ENCODE measurements at places on chromosomes 6 and 20.
A peak's percentile ranks its signal among the peaks of the same experiment; 100 is the strongest.

DNA sequence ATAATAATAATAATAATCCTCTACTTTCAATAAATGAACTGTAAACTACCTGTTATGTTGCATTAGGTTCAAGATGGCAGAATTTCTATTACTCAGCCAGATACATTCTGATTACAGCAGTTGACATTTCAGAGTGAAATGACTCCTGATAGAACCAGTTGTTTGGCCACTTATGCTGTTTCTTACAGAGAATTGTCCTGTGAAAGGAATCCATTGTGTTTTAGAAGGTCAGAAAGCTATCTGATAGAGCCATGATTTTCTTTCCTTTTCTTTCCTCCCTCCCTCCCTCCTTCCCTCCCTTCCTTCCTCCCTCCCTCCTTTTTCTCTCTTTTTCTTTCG is 16.6 kb downstream of the GJA10 start:
- no peak for DNase-seq

DNA sequence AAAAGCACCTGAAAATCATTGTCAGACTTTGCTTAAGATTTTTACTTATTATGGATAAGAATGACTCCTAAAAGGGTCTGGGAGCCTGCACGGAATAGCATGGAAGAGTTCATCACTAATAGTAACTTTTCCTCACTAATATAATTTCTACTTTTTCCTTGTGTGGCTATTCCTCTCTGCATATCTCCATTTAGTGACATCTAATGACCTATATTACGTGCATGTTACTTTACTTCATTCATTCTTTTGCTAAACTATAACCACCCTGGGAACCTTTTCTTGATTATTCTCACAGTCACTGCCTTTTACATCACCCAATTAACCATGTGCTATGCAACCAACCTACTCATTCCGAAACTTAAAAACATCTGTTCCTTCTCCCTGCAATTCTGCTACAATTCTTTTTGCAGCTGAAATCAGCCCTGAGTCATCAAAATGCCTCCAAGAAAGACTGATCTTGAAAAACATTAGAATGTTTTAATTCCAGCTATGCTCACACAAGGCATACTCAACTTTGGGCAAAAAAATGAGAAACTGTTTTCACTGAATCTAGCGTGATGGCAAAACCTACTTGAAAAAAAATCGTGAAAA is 313.3 kb downstream of the RNGTT start:
- no peak for DNase-seq

- no peak for DNase-seq
Observed at GRCh38 chr20:57480444-57481160, 44.3 kb downstream of the CTCFL start.

GRCh38 chr6:39243809-39244208 is 14.5 kb upstream of the KCNK5 start:
- no peak for DNase-seq

- DNase-seq, result no peak
Observed at GRCh38 chr6:5054245-5054873, 30.8 kb upstream of the PPP1R3G start.

GRCh38 chr6:132512342-132512637 is 626 bp downstream of the STX7 start:
- DNase-seq, result no peak

DNA sequence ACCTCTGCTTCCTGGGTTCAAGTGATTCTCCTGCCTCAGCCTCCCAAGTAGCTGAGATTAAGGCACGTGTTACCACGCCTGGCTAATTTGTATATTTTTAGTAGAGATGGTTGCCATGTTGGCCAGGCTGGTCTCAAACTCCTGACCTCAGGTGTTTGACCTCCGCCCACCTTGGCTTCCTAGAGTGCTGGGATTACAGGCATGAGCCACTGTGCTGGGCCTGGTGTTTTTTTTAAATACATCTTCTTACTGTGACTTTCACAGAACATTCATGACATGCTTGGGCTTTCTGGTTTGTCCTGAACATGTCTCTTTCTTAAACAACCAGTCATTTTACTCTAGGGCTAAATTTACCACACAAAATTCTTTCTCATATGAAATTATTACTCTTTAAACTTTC is 34.7 kb upstream of the FAM8A1 start:
- no peak for DNase-seq

- no peak for DNase-seq
Observed at GRCh38 chr6:124446961-124447360, 515.3 kb upstream of the RNF217 start.

- DNase-seq, result no peak
Observed at GRCh38 chr20:31602779-31603441, 2.2 kb upstream of the ID1 start.

DNA sequence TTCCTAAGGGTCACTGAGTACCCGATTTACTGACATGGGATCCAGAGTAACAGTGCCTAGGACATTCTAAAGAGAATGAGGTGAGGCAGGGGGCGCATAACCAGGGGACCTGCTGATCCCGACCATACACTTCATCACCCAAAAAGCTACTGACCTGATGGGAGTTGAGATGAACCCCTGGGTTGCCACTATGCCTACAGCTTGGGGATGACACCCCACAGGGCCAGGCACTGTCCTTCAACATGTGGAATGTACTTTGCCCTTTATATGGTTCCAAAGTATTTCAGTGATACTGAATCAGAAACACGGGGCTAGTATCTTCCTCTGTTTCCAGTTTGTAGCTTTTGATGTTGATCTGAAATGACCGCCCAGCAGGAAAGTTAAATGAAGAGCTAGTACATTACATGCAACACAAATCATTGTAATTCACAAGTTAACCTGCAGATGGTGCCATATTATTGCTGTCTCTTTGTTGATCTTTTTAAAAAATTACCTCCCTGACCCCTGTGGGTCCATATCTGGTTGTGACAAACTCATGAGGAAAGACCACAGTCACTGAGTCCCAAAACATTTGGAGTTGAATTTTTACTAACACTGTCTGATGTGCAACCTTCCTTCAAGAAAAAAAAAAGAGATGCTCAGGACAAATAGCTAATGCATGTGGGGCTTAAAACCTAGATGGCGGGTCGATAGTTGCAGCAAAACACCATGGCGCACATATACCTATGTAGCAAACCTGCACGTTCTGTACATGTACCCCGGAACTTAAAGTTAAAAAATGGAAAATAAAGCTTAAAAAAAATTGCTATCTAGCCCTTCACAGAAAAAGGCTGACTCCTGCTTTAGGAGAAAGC is 42.7 kb upstream of the GCNT2 start:
- DNase-seq, result no peak

DNA sequence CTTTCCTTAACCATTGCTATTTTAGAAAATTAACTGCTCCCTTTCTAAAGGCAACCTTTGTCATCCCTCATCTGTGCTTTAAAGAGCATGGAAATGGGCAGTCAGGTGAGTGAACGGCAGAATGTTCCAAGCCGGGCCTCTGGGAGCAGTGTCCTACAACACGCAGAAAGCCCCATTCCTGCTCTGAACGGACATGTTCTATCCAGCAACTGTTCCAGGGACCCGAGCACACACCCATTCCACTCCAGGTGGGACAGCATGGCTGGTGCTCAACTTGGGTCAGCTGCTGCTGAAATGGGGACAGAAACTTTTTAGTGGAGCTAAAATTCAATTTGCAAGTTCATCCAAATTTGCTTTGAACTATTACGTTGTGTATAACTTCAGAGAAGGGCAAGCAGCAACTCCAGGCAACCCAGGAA is 26.7 kb downstream of the DIDO1 start:
- DNase-seq, result peak; percentile 42

- no peak for DNase-seq
Observed at GRCh38 chr20:58551631-58552030, 36.4 kb upstream of the APCDD1L start.

DNA sequence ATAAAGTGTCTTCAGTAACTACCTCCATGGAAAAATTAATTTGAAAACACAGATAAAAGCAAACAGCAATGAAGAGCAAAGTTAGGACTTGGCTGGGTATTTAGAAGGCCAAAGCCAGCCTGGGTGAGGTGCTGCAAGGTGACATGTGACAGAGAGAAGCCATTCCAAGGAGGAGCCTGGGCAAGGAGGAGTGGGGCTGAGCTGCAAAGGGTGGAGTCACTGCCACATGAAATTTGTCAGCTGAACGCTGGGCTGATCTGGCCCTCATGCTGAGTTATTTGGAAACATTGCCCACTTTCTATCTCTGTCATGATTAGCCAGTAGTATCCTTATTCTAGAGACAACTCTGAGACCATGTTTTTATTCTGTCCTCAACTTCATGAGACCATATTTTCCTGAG is 76.3 kb downstream of the PERP start:
- no peak for DNase-seq

DNA sequence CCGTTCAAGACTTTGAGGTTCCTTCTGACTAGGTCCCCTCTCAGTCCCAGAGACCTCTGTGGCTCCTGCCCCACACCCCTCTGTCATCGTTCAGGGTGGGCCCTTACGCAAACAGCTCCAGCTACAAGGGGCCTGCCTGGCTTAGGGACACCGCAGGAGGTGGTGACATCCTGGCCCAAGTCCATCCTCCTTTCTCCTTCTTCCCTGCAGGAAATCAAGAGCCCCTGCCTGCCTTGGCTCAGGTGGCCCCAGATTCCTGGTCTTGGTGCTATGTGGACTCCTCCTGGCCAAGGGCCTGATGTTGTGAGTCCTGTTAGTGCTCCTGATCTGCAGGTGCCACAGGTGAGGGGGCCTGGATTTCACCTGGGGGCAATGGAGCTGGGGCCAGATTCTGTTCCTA is 8.1 kb downstream of the TREML4 start:
- DNase-seq, result no peak

GRCh38 chr6:130980310-130981032 is 82.6 kb downstream of the EPB41L2 start:
- no peak for DNase-seq

GRCh38 chr6:22784601-22785410 is 215.4 kb downstream of the HDGFL1 start:
- DNase-seq, result no peak

GRCh38 chr6:43803783-43804549 is 34.0 kb downstream of the VEGFA start:
- DNase-seq, result no peak

DNA sequence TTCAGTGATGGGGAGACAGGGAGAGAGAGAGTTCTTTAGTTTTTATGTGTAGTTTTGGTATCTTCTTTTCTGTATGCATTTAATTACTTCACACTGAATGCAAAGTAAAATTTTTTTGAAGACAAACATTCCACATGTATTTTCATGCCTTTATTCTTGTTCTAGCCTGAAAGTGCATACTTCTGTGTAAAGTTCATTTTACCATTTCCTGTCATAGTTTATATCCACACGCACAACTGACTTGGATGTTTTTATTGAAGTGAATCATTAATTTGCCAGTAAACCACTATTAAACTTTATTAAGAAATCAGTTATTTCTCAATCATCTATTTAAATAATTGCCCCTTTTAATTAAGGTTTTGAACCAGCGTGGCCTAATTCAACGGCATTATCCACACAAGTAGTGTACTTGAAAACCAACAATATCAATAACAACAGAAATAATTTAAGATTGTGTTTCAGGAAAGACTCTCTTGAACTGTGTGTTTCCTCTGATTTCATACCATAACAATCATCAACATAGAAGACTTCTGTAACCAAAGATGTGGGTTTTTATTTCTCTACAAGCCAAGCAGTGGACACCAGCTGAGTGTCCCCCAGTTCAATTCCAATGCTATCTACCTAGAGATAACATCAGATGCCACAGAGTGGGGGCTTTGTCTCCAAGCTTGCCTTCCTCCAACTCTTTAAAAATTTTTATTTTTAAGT is 512.7 kb upstream of the JAG1 start:
- no peak for DNase-seq

GRCh38 chr6:74256781-74257180 is 560.8 kb downstream of the CD109 start:
- DNase-seq, result no peak

DNA sequence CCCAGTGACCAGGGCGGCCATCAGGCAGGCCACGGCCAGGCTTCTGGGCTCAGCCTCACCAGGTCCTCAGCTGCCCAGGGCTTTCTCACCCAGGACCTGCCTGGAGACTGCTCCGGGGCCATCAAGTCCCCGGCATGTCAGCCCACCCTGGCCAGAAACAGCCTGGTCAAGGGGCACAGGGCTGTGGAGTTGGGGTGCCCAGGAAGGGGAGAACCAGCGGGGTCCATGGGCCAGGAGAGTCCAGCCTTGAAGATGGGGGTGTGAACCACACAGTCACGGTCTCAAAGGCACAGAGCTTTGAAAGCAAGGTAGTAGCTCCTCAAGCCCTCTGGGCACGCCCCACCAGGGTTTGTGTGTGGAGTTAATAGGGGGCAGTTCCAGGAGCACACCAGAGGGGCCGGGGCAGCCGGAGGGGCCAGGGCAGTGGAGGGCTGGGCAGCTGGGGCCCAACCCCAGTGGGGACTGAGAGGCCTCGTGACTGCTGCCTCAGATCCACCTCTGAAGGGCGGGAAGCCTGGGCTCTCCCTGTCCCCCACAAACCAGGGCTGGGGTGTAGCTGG is 48.0 kb upstream of the BHLHE23 start:
- peak; percentile 30 for DNase-seq

DNA sequence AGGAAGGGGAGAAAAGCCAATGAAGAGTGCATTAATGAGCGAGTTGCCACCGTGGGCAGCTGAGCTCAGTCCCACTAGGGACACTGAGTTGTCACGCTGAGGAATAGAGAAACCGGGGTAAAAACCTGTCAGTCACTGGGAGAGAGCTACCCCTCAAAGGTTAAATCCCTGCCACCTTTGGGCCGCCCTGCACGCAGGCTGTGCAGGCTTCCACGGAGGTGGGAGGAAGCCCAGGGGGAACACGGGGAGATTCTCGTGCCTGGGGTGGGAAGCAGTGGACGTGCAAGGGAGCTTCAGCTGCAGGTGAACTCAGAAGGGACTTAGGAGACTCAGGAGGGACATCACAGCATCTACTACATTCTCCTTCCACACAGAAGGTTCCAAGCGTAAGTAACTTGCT is 50.5 kb downstream of the BFSP1 start:
- DNase-seq, result no peak

DNA sequence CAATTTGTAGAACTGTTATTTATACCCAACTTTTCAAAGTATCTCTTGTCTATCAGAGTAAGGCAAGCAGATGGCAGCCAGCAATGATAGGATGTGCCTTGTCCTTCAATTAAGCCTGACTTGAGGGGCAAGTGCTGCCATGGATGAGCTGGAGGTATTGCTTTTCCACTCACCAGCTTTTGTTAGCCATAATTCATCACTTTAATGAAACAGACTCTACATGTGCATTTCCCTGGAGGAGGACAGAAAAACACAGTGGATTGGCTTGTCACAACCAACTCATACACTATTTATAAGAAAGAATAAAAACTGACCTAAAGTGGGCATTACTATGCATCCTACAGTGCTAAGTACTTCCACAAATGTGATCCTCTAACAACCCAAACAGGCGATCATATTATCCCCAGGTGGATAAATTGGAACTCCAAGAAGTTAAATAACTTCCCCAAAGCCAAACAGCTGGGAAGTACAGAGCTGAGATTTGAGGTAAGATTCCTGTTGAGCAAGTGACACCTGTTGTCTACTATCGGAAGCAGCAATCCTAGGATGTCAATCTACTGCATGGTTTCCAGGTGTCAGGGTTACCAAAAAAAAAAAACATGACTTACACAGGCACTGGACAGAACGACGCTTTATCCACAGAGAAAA is 73.9 kb upstream of the NRSN1 start:
- no peak for DNase-seq

- DNase-seq, result no peak
Observed at GRCh38 chr6:2410656-2411380, 165.4 kb upstream of the GMDS start.

GRCh38 chr6:150639823-150640331 is 40.2 kb downstream of the PLEKHG1 start:
- no peak for DNase-seq

Data from mucosa of descending colon (tissue), 3 donors.